ENCODE measurements at places on chromosomes 12 and 14. TPM values are rescaled to one million over a fixed set of nuclear protein-coding genes. Genes with fewer than 3 reads are reported as not detected.

- H3K4me1 ChIP-seq, result peaks cover 52% of the 10 kb centered on the region
- peak overlapping the region; percentile 5 for H3K27ac ChIP-seq
- no peak overlapping the region for H3K4me3 ChIP-seq
- peak; percentile 67 for DNase-seq
Observed at GRCh38 chr14:71138448-71139293, 231.4 kb downstream of the PCNX1 start.

DNA sequence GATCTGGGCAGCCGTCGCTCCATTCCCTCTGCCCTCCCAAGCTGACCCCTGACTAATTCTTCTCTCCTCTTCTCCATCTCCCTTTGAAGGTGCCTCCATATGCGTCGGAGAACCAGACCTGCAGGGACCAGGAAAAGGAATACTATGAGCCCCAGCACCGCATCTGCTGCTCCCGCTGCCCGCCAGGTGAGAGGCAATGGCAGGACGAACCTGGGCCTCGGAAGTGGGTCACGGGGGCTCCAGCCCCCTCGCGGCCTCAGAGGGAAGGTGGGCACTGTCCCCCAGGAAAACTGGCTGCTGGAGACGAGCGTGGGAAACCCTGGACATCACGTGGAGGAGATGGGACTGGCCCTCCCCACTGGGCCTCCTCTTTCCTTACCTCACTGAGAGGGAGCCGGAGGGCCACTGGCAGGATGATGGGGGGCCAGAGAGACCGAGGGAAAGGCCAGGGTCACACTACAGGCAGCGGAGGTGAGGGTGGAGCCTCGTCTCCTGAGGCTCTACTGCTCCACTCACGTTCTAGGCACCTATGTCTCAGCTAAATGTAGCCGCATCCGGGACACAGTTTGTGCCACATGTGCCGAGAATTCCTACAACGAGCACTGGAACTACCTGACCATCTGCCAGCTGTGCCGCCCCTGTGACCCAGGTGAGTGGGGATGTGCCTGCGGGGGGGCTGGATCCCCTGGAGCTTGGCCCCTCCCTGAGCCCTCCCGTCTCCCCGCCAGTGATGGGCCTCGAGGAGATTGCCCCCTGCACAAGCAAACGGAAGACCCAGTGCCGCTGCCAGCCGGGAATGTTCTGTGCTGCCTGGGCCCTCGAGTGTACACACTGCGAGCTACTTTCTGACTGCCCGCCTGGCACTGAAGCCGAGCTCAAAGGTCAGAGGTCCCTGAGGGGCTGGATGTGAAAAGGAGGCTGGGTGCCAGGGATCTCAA is 806 bp downstream of the LTBR start:
- no peak overlapping the region for H3K27ac ChIP-seq
- no peak for DNase-seq
- H3K36me3 ChIP-seq, result no peaks in the 10 kb centered on the region
- peaks cover 35% of the 10 kb centered on the region for H3K27me3 ChIP-seq
- H3K4me1 ChIP-seq, result no peaks in the 10 kb centered on the region

- H3K36me3 ChIP-seq, result no peaks in the 10 kb centered on the region
- H3K4me3 ChIP-seq, result no peak overlapping the region
- H3K4me1 ChIP-seq, result no peaks in the 10 kb centered on the region
- H3K27ac ChIP-seq, result no peak overlapping the region
Observed at GRCh38 chr12:34233618-34234017, 211.3 kb downstream of the ALG10 start.

The PPP1R3E gene
- total RNA-seq, result 28.3 TPM

- no peak overlapping the region for H3K27ac ChIP-seq
- no peaks in the 10 kb centered on the region for H3K36me3 ChIP-seq
- peaks cover 22% of the 10 kb centered on the region for H3K4me1 ChIP-seq
Observed at GRCh38 chr12:127162307-127162706, 1104.7 kb upstream of the TMEM132C start.

The TPH2 gene
- not detected for total RNA-seq

GRCh38 chr14:90658541-90658967 is 157.7 kb downstream of the TTC7B start:
- H3K27ac ChIP-seq, result no peak overlapping the region
- H3K4me3 ChIP-seq, result no peak overlapping the region
- H3K27me3 ChIP-seq, result peaks cover 2% of the 10 kb centered on the region
- DNase-seq, result no peak

DNA sequence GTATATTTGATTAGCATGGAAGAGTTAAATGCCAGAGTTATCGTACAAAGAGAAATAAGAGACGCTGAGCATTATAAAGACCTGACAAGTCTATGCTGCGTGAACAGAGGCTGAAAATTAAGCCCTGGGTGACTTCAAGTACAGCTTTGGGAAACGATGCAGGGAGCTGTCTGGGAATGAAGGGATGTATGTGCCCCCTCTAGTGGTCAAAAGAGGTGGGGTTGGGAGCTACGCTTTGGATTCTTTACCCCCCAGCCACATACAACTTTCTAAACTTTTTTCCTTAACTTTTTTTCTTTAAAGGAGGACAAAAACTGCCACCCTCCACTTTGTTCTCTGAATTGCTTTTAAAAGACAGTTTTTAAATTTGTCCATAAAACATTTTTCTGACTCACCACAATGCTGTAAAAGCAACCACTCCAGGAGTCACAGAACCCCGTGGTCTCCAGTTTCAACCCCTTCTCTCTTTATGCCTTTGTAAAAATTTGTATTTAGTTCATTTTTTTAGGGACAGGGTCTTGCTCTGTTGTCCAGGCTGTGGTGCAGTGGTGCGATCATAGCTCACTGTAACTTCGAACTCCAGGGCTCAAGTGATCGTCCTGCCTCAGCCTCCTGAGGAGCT is 59.4 kb downstream of the ZNF664 start:
- peak; percentile 37 for DNase-seq
- no peaks in the 10 kb centered on the region for H3K4me1 ChIP-seq
- H3K36me3 ChIP-seq, result no peaks in the 10 kb centered on the region
- H3K27ac ChIP-seq, result no peak overlapping the region

The IRAK3 gene
- total RNA-seq, result 0.05 TPM

DNA sequence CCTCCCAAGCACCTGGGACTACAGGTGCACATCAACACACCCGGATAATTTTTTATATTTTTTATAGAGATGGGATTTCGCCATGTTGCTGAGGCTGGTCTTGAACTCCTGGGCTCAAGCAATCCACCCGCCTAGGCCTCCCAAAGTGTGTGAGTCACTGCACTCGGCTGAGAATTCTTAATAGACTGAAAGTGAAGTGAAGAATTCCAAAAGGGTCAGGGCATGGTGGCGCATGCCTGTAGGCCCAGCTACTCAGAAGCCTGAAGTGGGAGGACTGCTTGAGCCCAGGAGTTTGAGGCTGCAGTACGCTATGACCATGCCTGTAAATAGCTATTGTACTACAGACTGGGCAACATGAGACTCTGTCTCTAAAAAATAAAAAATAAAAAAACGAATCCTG is 43.7 kb downstream of the TCHP start:
- H3K36me3 ChIP-seq, result peaks cover 46% of the 10 kb centered on the region
- H3K27me3 ChIP-seq, result no peaks in the 10 kb centered on the region
- H3K27ac ChIP-seq, result no peak overlapping the region
- peaks cover 24% of the 10 kb centered on the region for H3K4me1 ChIP-seq
- H3K4me3 ChIP-seq, result no peak overlapping the region

The EID3 gene
- total RNA-seq, result 7.2 TPM

DNA sequence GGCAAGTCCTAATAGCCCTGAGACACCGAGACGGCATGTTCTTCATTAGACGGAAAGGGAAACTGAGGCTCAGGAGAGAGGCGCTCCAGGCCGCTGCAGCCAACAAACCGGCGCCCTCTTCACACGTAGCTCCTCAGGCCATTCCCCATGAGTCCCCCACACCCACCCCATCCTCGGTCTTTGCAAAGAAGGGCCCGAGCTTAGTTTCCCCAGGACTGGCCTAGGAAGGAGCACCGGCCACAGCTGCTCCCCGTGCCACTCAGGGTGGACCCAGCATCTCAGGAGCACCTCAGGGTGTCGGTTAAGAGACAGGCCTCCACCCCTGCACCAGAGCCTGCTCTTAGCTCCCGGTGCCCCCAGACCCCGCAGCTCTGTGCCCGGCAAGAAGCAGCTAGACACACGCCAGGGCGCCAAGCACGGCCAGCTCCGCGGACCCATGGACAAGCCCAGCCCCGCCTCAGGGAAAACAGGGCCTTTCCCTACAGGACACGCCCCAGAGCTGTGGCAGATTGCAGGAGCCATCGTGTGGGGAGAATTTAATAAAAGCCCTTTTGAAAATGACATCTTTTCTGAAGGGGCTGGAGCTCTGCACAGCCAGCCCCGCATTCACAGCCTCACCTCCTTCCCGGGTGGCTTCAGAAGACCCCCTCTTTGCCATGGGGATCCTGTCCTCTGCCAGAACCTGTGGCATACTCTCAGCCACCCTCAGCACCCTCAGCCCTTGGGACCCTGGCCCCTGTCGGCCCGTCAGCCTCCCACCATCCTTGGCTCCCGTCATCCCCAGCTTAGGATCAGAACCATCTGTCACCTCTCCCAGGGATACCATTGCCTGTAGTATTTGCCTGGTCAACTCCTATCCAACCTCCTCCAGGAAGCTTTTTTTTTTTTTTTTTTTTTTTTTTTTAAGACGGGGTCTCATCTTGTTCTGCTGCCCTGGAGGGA is 59.7 kb downstream of the LGMN start:
- DNase-seq, result no peak
- peaks cover 13% of the 10 kb centered on the region for H3K36me3 ChIP-seq
- no peak overlapping the region for H3K4me3 ChIP-seq
- peaks cover 12% of the 10 kb centered on the region for H3K4me1 ChIP-seq

The ARMH4 gene
- not detected for total RNA-seq

GRCh38 chr14:35380794-35381193 is 23.8 kb downstream of the NFKBIA start:
- no peak overlapping the region for H3K4me3 ChIP-seq
- no peaks in the 10 kb centered on the region for H3K27me3 ChIP-seq
- no peak for DNase-seq
- H3K36me3 ChIP-seq, result no peaks in the 10 kb centered on the region
- no peaks in the 10 kb centered on the region for H3K4me1 ChIP-seq
